ENCODE measurements at places on chromosomes 5 and 9.
A peak's percentile ranks its signal among the peaks of the same experiment; 100 is the strongest.

DNA sequence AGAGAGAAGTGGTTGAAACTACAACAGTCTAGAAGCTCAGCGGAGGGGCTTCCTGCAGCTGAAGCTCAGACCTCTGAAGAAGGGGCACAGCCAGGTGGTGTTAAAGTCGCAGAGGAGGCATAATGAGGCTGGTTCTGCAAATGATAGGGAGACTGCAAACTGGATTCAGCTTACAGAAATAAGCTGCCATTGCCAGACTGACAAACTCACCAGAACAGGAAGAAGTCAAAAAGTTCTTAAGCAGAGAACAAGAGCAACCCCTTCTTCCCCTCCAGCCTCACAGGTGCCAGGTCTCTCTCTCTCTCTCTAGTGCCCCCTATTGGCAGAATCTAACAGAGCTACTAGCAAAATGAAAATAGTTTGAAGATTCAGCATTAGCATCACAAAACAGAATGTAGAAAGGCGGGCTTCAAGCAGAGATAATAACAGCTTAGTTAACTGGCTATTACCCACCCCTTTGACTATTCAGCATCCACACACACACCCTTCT is 76.7 kb downstream of the GRAMD2B start:
- DNase-seq = peak; percentile 50

- no peak for DNase-seq
These were observed 72.9 kb downstream of the SERINC5 start for GRCh38 chr5:80182809-80183580.

DNA sequence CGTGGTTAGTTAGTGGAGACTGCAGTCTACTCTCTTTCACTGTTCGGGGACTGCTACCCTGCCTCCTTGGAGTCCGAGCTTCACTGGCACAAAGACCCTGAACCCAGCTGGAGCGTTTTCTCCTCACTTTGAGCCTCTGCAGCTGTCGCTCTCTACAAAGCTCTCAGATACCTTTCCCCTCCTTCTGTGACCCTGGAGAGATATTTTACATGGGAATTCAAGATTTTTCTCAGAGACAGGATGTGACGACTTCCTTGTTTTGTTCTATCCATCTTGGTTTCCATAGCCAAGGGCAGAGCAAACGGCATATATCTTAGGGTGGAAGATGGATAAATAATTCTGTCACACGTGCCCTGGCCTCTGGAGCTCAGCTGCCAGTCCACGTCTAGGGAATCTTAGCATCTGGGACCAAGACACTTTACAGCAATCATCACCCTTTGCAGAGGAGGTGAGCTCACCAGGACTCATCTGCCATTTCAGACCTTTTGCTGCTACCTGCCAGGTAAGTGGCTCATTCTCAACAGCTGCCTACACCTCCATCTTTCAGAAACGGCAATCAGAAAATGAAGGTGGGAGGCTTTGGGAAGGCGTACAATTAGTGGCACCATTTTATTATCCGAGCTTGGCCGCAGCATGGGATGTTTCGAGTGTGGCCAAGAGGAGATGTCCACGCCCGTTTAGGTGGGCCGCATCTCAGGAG is at the start of gene BTNL9:
BTNL9 (plus strand) TSS at position 336 of the 700 bp plus-strand sequence. CDS start 5,224 bp downstream, outside the sequence.
- DNase-seq = no peak

GRCh38 chr5:173969167-173970049 is 19.6 kb upstream of the C5orf47 start:
- DNase-seq = peak; percentile 63

GRCh38 chr9:77595426-77596095 is 52.6 kb downstream of the GNA14 start:
- DNase-seq = peak; percentile 87

DNA sequence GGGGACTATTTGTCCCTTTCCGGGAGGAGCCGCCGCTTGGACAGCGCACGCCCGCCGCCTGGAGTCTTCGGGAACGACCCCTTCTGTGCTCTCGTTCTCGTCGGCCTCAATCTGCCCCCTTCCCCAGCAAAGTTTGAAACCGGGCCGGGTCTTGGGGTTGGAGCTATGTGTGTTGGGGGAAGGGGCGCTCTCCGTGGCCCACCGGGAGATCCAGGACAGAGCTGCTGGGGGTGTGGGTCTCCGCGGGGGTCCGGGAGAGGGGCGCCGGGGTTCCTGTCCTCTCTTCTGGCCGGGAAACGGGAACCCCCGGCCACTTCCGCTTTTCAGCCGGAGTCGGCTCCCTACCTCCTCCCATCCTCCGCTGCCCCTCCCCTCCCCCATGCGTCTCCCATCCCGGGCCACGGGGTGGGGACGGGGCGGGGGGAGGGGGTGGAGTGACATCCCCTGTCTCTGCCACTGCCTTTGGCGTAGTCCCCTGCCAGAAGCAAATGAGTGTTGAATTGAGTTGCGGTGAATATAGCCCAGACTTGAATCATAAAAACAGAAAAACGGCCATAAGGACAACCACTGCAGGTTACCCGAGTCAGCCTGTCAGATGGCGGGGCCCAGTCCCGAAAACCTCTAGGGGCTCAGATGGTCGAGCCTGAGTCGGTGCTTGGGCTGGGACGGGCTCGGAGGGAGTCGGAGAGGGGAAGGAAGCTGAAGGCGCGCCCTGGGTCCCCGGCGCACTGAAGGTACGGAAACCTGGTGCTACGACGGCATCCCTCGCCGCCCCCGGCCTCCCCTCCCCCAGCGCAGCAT is 1.1 kb downstream of the CPLX2 start:
- DNase-seq = no peak

DNA sequence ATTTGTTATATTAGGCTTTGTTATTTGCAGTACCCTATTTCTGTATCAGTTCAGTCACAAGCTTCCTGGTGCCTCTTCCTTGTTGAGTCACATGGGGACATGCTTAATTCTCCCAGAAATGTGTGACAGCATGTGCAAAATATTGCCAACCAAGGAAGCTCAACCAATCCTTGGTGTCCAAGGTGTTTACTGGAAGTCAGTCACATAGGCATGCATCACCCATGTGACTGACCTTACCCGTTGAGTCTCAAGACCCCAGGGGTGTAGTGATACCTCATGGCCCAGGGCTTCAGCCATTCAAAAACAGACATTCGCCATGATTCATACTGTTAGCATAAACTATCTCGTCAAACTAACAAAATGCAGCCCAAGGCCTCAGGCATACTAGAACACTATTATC is 9.3 kb upstream of the ANKDD1B start:
- DNase-seq = peak; percentile 26

DNA sequence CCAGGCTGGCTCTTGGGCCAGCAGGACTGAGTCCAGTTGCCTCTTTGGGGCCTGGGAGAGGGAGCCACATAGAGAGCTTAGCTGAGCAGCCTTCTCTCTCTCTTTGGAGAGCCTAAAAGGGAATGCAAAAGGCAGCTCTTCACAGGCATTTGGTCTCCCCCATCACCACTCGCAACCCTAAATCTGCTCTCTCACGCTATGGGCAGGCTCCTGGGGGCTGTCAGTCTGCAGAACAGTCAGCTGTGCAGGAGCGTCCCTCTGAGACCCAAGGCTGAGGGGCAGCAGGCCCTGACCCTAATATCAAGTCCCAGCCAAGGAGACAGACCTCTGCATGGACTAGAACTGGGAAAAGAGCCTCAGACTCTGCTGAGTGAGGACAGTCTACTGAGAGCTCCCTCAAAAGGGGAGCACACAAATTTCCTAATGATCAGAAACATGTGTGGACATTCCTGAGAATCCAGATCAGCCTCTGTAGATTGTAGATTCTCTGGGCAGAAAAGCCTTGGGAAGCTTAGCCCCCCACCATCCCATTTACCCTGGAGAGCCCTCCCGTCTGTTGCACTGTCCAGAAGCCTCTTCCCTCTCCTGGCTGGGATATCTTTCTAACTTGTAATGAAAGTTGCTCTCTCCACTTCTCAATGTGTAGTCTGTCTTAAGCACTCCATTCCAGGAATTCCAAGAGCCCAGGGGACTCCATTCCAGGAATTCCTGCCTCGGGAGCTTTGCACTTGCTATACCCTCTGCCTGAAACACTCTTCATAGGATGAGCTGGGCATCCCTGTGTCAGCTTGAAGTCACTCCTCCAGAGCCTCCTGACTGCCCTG is 79.4 kb downstream of the FAM114A2 start:
- peak; percentile 38 for DNase-seq

Measured in cardiac fibroblast (primary cell).